ENCODE measurements at places on chromosomes 11 and 22. TPM values are rescaled to one million over a fixed set of nuclear protein-coding genes. Genes with fewer than 3 reads are reported as not detected.

- no peak for DNase-seq
Measured at GRCh38 chr11:67251841-67252240, 14.4 kb upstream of the GRK2 start.

GRCh38 chr11:19813158-19813879, 100.7 kb downstream of the NAV2 start:
- no peak for DNase-seq

GRCh38 chr22:24542641-24543040, 12.3 kb downstream of the GUCD1 start:
- DNase-seq: no peak

GRCh38 chr22:38494498-38494897, 11.6 kb downstream of the DDX17 start:
- DNase-seq: no peak

GRCh38 chr11:62543680-62544444, 2.7 kb downstream of the AHNAK start:
- DNase-seq: no peak

DNA sequence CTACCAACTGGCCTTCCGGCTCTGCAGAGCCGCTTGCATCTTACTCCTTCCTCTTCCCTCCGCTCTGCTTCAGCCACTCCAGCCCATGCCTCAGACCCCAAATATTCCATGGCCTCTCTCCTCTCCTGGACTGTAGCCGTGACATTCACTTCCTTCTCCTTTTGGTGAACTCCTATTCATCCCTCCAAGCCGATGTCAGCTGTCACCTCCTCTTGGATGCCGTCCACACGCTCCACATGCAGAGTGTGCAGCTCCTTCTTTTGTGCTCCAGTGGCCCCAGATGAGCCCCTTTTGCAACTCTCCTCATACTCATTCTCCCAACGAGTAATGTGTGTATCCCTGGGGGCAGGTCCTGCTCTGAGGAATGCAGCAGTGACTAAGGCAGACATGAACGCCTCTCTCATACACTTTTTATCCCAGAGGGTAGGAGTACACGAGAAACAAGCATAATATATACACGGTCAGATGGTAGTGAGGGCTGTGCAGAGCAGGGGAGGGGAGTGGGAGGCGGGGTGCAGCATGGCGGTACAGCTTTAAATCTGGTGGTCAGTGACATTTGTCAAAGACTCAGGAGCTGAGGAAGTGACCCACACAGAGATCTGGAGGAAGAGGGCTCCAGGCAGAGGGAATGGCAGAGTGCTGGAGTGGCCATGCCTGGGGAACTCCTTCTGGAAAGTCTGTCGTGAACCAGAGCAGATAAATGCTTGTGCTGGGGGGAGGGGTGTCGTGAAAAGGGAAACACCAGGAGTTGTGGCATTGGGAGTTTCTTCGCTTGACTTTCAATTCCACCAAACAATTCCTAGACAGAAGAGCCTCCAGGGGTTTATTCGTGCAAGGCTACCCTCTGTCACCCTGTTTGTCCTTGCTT, 83.8 kb upstream of the ATXN10 start:
- no peak for DNase-seq

- no peak for DNase-seq
Measured at GRCh38 chr22:40666151-40666848, 13.0 kb upstream of the MCHR1 start.

DNA sequence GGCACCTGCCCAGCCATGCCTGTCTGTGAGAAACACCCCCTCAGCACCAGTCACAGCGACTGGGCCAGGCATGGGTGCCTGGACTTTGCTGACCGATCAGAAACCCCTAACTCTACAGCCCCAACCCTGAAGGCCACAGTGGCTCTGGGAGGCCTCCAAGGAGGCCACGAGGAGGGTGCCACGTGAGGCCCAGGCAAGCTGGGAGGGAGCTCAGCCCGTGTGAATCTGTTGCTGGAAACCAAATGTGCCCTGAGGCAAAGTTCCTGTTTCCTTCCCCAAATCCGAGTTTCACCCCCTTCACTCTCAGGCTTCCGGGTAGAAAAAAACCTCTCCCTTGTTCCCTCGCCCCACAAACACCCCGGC, 1.3 kb downstream of the UNC93B1 start:
- DNase-seq: no peak

DNA sequence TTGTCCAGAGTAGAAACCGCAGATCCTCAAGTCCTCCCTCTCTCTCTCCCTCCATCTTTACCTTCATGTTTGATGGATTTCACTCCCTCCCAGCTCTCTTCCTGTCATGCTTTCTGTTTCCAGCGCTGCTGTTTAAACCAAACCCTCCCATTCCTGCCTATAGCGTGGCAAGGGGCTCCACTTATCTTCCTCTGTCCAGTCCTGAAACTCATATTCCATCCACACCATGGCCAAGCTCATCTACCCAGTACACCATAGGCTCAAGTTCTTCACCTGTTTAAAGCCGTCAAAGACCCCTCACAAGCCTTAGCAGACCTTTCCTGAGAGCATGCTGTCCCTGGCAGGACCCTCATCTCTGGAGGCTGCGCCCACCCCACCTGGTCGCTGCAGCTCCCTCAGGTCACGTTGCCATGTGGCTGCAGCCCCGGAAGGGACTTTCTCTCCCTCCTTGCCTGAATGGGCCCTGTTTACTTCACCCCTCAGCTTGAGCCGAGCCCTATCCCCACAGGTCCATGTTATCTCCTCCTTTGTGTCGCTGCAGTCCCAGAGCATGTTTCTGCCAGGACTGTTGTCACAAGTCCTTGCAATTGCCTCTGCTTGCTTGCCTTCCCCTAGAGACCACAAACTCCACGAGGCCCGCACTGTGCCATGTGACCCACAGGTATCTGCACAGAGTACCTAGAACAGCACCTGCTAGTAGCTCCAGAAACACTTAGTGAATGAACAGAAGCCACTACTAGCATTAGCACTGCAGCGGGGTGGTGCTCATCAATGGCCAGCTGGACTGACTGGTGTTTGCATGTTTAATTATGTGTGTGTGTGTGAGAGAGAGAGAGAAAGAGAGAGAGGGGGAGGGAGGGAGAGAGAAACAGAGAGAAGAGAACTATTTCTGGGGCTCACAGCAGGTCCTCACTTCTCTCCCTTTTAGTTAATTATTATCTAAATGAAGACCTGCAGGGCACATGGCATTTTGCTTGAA, 149.4 kb upstream of the SNX19 start:
- no peak for DNase-seq

GRCh38 chr11:27315836-27316235, 47.2 kb downstream of the CCDC34 start:
- no peak for DNase-seq

DNA sequence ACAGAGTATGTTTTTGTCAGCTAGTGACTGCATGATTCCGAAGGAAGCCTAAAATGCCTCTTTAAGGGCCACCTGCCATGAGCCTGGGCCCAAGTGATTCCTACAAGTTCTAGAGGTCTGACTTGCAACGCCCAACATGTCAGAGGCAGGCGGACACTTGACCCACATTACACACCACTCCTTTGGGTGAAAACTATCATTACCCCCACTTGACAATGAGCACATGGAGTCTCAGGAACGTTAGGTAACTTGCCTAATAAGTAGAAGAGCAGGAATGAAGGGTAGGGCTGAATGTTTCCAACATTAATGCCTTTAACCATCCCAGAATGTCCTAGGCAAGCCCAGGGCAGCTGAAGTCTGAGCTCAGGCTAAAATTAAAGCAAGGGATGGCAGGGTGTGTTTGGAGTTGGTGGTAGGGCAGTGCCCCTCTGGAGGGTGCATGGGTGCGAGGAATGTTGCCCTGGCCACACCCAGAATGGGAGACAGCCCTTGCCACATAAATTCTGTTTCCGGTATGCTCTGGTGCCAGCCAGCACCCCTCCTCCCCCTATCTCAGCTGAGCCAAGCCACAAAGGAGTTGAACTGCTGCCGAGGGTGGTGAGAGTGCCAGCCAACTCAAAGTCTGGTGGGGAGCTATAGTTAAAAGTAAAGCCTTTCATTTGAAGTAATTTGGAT, 2.5 kb downstream of the PLAAT2 start:
- peak; percentile 17 for DNase-seq

GRCh38 chr11:37857726-37858125, 1259.7 kb upstream of the RAG2 start:
- no peak for DNase-seq

- no peak for DNase-seq
Measured at GRCh38 chr11:81687057-81687456, 1046.6 kb downstream of the FAM181B start.

DNA sequence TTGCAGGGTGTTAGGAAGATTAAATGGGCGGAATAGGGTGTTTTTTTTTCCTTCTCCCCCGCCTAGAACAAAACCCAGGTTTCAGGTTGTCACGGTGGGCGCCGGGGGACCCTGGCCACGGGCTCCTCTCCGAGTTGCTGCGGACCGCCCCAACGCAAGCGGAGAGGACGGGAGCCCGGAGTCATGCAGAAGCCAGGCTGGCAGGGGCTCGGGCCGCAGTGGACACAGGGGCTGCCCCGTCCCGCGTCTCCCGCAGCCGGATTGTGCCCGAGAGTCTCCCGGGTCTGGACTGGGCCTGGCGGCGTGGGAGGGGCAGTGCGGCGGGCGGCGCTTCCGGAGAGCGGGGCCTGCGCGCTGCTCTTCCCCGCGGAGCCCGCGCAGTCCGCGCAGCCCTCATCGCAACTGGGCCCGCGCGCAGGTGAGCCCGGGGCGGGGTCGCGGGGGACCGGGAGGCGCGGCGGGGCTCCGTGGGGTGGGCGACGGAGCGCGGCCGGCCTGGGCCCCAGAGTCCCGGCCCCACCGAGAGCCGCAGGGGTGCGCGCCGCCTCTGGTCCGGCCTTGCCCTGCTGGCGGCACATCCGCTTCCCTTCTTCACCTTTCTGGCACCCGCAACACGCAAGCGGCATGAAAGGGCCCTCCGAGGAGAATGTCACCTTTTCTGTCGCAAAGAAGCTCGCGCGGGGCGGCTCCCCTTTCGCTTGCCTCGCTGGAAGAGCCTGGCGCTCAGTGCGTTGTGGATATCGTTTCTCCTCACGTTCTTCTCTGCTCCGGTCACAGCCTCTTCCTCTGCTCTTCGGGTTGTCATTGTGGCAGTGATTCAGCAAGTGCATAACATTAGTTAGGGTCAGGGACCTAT, at the start of gene TIRAP:
Gene TIRAP (plus strand): TSS at position 358 of the 856 bp plus-strand sequence. CDS start 7,802 bp downstream, outside the sequence.
- DNase-seq: peak; percentile 76

- DNase-seq: peak; percentile 85
Measured at GRCh38 chr11:128345316-128345715, 242.0 kb downstream of the ETS1 start.

GRCh38 chr11:22901603-22902002, 41.3 kb upstream of the CCDC179 start:
- no peak for DNase-seq

DNA sequence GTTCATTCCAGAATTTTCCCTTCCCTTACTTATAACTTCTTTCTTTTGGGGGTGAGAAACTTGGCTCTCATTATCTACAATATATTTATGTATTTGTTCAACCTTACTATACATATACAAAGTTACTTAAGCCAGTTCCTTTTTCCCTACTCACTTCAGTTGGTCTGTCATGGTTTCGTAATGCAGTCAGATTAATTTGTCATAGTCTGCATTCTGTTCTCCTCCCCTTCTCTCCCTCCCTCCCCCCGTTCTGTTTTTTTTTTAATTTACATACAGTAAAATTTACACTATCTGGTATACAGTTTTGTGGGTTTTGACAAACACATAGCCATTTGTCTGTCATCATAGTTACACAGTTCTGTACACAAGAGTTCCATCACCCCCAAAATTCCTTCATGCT, 71.8 kb upstream of the ADORA2A start:
- DNase-seq: no peak

- no peak for DNase-seq
Measured at GRCh38 chr11:103279821-103280220, 170.6 kb downstream of the DYNC2H1 start.

DNA sequence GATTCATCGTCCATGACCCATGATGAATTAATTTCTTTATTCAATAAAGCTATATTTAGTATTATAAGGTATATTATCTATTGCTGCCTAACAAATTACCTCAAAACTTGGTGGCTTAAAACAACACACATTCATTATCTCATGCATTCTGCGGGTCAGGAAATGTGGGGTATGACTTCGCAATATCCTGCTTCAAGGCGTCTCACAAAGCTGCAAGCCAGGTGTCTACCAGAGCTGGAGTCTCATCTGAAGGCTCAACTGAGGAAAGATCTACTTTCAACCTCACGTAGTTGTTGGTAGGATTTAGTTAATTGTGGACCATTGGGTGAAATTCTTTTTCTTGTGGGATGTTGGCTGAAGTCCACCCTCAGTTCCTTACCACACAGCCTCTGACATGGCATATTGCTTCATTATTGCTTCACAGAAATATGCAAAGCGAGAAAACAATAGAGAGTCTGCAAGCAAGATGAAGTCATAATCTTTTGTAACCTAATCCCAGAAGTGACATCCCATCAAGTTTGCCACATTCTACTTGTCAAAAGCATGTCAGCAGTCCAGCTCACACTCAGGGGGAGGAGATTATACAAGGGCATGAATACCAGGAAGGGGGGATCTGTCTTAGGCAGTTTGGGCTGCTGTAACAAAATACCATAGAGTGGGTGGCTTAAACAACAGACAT, 45.1 kb downstream of the KREMEN1 start:
- no peak for DNase-seq

DNA sequence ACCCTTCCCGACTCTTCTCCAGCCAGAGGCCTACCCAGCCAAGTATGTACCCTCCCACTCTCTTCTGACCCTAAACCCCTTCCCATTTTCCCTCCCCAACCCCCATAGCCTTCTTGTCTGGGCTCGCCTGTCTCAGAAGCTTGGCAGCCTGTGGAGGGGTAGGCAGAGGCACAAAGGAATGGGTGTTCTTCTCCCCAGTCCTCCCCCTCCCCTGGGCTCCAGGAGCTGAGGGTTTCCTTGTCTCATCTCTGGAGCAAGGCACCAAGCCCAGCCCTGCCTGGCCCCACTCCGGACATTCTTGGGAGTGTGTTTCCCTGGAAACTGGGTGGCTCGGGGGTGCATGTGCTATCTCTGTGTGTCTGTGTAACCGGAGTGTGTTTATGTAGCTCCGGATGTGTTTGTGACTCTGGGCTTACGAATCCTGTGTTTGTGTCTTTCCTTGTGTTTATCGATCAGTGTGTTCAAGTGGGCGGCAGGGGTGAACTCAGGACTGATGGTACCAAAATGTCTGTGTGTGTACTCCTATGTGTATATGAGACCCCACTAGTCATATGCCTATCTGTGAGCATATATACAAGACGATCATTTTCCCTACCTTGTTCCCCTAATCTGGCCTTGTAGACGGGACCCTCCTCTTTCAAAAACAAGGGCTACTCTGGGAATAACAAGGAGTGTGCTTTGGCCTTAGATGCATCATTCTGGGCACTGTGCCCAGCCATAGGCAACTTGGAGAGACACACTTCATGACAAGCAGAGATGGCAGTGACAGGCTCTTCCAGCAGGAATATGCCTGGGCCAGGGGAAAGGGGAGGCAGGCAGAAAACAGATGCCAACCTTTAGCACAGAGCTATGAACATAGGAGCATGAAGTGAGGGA, 10.9 kb downstream of the PHLDB1 start:
- no peak for DNase-seq

GRCh38 chr11:37689951-37690350, 1091.9 kb upstream of the RAG2 start:
- DNase-seq: no peak

- DNase-seq: peak; percentile 79
Measured at GRCh38 chr22:23849009-23850006, 8.4 kb upstream of the SLC2A11 start.

MICAL2 gene
- polyA plus RNA-seq: 23.1 TPM

FADS1 gene
- polyA plus RNA-seq: 0.72 TPM

SMIM38 gene
- polyA plus RNA-seq: not detected

DGAT2 gene
- 0.38 TPM for polyA plus RNA-seq

TSGA10IP gene
- not detected for polyA plus RNA-seq

Data from CD4-positive, alpha-beta memory T cell (primary cell).